ENCODE measurements at places on chromosomes 3 and 15. TPM values are rescaled to one million over a fixed set of nuclear protein-coding genes. Genes with fewer than 3 reads are reported as not detected.

CHRD gene
- 10.3 TPM for total RNA-seq

P4HTM gene
- 44.4 TPM for total RNA-seq

OXSR1 gene
- total RNA-seq = 45.1 TPM

CPN2 gene
- not detected for total RNA-seq

SMCO1 gene
- total RNA-seq = not detected

ARID3B gene
- 9.6 TPM for total RNA-seq

ABHD17C gene
- total RNA-seq = 18.5 TPM

SLITRK3 gene
- total RNA-seq = 14.3 TPM

CCPG1 gene
- total RNA-seq = 33.0 TPM

KLHL40 gene
- 0.09 TPM for total RNA-seq

MKRN2OS gene
- not detected for total RNA-seq

TMEM207 gene
- total RNA-seq = not detected

LRRC15 gene
- total RNA-seq = not detected

TRAT1 gene
- total RNA-seq = not detected

APPL1 gene
- 83.1 TPM for total RNA-seq

SPATA12 gene
- total RNA-seq = not detected

ZPLD1 gene
- 0.54 TPM for total RNA-seq

GALNT15 gene
- 27.5 TPM for total RNA-seq

DLEC1 gene
- total RNA-seq = 1.8 TPM

CMSS1 gene
- 13.6 TPM for total RNA-seq

ATP10A gene
- total RNA-seq = 1.6 TPM

RGMA gene
- 26.3 TPM for total RNA-seq

ECE2 gene
- total RNA-seq = 10.1 TPM

CCNDBP1 gene
- total RNA-seq = 25.5 TPM

CD200 gene
- total RNA-seq = 49.4 TPM

CLRN1 gene
- total RNA-seq = not detected

COL6A5 gene
- total RNA-seq = 1.5 TPM

CCNB2 gene
- 18.6 TPM for total RNA-seq

ADAMTSL3 gene
- total RNA-seq = 1.4 TPM

PBRM1 gene
- total RNA-seq = 157 TPM

GOLGA6A gene
- 0.36 TPM for total RNA-seq

ZNF445 gene
- total RNA-seq = 35.2 TPM
